Aorta (tissue), 5 donors: ENCODE measurements at places on chromosomes 12 and 14. TPM values are rescaled to one million over a fixed set of nuclear protein-coding genes. Genes with fewer than 3 reads are reported as not detected.

TMCC3 gene
- total RNA-seq = 16.8 TPM

RASSF9 gene
- total RNA-seq = 6.5 TPM

- H3K36me3 ChIP-seq = no peaks in the 10 kb centered on the region
- DNase-seq = no peak
- peak overlapping the region; percentile 72 for H3K4me3 ChIP-seq
These were observed 159.3 kb downstream of the PDE3A start for GRCh38 chr12:20527417-20528163.

DNA sequence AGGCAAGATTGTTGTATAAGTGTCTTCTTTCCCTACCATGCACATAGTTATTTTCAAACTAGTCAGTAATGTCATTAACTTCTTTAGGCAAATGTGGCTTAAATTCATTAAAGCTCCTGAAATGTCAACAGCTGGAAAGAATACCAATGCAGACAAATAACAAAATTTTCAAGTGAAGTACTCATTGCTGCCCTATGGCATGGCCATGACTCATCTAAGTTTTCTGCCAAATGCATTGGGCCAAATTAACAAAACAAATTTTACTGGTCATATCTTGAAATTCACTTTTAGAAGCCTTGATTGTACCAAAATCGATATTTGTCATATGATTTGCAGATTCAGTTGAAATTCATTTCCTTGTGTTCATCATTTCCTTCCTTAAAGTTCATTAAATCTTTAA, 915.9 kb downstream of the SLC6A15 start:
- H3K27ac ChIP-seq = no peak overlapping the region
- no peak overlapping the region for H3K4me3 ChIP-seq
- no peaks in the 10 kb centered on the region for H3K4me1 ChIP-seq

SERPINA12 gene
- total RNA-seq = not detected
